ENCODE measurements at places on chromosomes 1 and 21.
A peak's percentile ranks its signal among the peaks of the same experiment; 100 is the strongest.

DNA sequence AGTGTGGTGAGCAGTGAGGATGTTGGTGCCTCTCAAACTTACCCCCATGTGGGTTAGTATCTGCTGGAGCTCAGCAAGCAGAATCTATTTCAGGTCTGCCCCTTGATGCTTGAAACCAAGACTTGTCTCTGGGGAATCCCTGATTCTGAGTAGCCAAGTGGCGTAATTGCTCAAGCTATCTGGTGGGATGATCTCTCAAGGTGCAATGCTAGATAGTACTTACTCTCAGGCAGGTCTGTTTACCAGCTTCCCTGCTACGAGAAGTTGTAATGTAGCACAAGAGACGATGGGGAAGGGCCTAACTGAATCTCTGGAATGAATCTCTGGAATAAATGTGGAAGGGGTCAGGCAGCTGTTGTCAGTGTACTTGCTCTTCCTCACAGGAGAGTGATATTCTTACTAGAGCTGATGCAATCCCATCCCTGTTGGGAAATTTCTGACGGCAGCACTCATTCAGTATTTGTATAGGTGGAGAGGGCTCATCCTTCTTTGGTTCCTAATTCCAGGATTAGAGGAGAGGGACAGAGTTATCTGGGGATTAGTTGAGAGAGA, 65.4 kb downstream of the MACF1 start:
- no peak for DNase-seq

DNA sequence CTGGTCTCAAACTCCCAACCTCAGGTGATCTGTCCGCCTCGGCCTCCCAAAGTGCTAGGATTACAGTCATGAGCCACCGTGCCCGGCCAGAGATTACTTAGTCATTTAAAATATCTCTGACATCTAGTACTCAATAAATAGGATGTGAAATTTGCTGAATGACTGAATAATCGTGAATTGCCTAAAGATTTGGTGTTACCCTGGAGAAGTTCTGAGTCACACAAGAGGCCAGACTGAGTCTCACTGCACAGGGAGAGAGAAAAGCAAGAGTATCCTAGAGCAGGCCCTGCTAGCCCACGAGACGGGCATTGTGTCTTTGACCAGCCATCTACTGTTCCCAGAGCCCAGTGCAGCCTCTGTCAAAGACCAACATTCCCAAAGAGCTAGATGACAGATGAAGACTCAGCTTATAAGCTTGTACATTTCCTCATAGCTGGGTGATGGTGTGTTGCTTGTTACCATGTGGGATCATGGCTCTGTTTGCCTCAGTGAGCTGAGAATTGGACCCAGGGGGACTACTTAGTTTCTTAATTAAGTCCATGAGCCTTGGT, 5.6 kb upstream of the EIF4G3 start:
- no peak for DNase-seq

GRCh38 chr1:153533689-153534201, 2.0 kb downstream of the S100A6 start:
- no peak for DNase-seq

DNA sequence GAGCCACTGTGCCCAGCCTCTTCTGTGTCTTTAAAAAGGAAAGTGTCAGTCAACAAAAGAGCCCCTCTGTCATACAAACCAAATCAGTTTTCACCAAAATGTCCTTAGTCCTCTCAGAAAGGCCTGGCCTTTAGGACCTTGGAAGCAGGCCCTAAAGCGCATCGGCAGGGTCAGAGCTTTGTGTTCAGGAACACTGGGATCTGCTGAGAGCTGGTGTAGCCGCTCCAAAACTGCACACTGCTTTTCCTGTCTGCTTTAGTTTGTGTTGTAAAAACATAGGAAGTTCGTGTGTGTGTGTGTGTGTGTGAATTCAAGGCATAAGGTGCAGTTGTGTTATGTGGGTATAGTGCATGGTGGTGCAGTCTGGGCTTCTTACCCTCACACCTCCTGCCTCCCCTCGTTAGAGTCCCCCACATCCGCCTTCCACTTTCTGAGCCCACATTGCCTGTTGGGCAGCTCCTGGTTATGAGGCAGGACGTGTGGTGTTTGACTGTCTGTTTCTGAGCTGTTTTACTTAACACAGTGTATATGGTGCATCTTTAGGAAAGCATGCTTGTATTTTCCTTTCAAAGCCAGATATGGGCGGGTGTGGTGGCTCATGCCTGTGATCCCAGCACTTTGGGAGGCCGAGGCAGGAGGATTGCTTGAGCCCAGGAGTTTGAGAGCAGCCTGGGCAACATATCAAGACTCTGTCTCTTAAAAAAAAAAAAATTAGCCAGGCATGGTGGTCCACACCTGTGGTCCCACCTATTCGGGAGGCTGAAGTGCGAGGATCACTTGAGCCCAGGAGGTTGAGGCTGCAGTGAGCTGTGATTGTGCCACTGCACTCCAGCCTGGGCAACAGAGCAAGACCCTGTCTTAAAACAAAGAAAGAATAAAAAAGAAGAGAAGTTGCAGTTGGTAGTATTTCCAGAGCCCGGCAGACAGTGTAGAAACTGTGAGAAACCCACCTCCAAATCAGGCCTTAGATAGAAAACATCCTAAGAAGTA, 12.4 kb downstream of the IBA57 start:
- no peak for DNase-seq

DNA sequence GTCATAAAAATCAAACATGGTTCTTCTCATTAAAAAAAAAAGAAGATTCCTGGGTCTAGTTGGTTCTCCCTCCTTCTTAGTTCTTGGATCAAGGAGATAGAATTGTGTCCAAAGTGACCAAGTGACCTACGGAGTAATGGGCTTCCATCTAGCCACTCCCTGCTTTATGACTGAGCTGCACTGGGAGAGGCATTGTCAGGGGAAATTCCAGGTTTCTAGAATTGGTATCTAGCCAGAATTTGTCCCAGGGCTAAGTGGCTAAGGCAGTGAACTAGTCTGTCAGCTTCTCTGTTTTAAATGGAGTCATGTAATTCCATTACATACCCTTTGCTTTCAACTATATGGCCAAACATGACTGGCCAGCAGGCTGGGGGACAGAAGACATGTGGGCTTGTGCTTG, 40.1 kb upstream of the ERG start:
- DNase-seq = no peak

- peak; percentile 63 for DNase-seq
These were observed 110.8 kb downstream of the LACTBL1 start for GRCh38 chr1:22861764-22862440.

- no peak for DNase-seq
These were observed 36.1 kb upstream of the SLC25A33 start for GRCh38 chr1:9503001-9503675.

DNA sequence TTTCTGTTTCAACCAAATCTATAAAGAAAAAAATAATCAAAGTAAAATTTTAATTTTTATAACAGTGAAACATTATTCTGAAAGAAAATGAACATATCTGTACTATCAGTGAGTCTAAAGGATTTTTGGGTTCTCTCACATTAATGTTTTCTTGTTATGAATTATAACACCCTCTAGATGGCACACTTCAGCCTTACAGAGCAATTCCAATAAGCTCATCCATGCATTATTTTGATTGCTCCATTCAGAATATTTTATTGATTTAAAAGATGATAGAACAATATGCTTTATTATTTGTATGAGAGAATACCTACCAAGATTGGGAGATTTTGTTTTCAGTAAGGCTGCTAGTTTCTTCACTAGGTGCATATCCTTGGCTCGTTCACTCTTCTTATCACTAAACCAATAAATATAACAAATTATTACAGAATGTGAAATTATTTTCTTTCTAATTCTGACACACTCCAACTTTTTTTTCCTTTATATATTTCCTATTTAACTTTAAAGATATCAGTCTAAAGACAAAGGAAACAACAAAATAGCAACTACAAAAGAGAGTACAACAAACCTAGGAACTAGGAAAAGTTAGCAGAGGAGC, 82.4 kb downstream of the RAB3GAP2 start:
- no peak for DNase-seq

- no peak for DNase-seq
These were observed 15.6 kb upstream of the AIM2 start for GRCh38 chr1:159092036-159092760.

GRCh38 chr21:21666689-21667088, 668.5 kb downstream of the NCAM2 start:
- no peak for DNase-seq

- DNase-seq = no peak
These were observed 32.1 kb upstream of the TEKT2 start for GRCh38 chr1:36051821-36052220.

DNA sequence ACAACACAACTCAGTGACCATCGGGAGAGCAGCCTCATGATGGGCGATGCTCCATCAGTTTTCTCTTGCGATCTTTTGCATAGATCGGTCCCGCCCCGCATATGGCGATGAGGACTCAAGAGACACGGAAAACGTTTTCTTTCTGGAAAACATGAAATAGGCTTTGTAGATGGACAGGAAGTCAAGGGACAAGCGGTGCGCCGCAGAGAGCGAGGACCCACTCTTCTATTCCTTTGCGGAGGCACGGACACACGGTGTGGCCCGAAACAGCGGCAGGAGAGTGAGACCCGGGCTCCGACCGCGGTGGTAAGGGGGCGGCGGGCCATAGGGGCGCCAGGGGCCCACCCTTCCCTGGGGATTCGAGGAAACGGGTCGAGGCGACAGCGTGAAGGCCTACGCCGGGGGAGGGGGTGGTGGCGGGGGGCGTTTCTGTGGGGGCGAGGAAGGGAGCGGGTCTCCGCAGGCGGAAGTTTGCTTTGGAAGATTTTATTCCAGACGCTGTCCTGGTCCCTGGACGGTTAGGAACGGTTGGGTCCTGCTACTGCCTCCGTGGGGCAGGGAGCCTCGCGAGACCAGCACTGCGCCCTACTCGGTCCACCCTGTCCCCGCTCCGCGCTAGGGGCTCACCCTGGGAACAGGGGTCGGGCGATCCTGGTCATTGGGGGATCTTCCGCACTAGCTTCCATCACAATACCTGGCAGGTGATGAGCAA, 796 bp upstream of the TDRKH start:
- peak; percentile 33 for DNase-seq

- DNase-seq = no peak
These were observed 141.0 kb upstream of the TNR start for GRCh38 chr1:175884369-175884768.

DNA sequence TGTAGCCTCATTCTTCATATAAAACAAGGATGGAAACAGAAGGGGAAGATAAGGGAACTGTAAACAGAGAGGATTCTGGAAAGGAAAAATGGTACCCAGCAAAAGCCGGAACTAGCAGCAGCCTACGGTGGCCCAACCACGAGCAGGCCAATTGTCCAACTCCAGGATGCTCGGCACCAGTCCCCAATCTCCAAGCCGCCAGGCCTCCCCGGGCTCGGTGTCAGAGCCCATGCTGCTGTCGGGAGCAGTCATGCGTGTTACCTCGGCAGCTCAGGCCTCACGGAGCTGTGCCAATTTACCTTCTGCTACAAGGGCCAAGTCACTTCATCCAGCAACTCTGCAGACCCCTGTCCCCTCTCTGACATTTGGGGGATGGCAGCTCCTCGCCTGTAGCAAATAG, 130.8 kb downstream of the ZBTB18 start:
- DNase-seq = no peak

- DNase-seq = no peak
These were observed 372.5 kb upstream of the ST6GALNAC5 start for GRCh38 chr1:76494807-76495206.

- DNase-seq = no peak
These were observed 2.5 kb downstream of the LORICRIN start for GRCh38 chr1:153262070-153262366.

- DNase-seq = no peak
These were observed 5.1 kb upstream of the LDLRAP1 start for GRCh38 chr1:25538191-25538767.

DNA sequence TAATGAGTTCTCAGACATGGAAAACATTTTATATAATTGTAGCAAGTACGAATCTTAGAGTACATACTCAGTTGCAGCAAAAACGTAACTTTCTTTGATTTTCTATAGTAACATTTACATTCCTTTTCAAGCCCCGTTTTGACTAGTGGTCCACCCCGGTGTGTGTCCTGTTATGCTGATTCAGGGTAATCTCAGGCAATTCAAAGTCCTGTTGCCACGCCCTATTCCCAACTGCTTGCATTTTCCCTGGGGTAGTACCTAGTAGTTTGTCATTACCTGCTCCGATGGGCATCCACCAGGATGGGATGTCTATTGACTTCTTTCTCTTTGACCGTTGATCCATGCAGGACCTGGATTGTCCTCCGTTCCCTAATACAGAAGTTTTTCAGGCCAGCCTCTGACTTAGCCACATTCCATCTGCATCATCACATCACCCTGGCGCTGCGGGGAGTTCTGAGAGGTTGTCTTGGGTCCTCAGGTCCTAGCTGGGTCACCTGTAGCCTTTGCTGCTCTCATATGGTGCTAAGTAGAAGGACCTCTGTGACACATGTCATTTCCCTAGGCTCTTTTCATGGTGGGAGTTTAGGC, 15.0 kb upstream of the FCAMR start:
- no peak for DNase-seq

DNA sequence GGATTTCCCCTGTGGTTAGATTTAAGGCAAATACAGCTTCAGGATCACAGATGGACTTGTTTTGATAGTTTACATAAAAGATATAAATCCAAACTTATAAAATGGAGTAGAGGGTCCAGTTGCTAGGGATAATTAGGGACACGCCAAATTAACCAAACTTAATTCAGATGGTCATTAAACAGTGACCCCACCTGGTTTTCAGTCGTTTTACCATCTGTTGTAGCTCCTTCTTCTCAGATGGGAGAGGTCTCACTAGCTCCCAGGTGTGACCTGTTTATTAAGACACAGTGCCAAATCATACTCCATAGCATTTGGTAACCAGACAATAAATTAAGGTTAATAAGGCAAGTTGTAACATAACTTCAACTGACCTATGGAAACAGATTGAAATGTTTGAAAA, 8.1 kb upstream of the GADD45A start:
- no peak for DNase-seq

DNA sequence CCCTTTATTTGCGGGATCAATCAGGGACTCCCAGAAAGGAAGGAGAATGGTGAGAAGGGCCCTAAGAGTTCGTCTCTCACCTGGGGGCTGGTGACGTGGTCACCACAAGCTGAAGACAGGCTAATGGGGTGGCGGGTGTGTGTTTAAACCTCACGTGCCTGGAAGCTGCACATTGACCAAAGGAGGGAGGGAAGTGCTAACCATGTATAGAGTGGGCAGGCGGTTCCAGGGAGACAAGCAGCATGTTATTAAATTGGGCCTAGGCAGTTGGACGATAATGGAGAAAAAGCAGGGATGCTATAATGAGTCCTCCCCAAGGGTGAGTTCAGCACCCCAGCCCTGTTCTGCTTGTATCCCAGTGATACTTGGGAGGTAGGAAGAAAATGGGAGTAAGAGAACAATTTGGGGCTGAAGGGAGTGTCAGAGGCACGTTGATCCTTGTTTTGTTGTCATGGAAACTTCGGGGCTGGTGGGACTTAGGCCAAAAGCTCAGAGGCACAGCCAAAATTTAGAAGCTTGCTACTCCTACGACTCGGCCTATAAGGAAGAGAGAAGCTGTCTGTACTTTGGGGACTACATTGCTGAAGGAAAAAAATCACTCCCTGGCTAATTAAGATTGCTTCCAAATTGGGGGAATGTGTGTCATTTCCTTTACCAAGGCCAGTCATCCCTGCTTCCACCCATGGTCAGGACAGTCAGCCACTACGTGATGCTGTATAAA, 33.2 kb upstream of the EPHA8 start:
- no peak for DNase-seq
